Tibial nerve (tissue), 4 donors: ENCODE measurements at places on chromosomes 4 and X.

DNA sequence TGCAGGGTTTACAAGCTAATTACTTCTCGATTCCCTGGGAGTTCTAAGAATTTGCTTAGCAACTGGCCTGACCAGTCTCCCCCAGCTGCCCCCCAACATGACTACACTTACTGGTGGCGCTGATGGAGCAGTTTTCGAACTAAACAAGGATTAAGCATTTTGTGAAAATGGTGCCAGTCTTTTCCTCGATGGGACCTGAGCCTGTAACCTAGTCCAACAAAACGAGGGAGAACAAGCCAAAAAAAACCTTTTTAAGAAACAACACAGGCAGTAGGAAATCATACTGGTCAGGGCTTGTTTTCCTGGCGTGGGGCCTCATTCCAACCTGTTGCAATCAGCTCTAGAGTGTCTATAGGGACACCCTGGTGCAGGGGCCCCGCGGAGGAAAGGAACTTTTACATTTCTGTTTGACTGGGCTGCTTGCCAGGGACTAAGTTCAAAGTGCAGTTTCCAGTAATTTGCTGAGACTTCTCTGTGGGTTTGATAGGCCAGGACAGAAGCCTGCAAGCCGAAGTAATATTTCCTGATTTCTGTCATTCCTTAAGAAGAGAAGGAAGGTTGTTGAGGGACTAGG is 158.7 kb downstream of the SPRY1 start:
- H3K27me3 ChIP-seq: no peaks in the 10 kb centered on the region
- peak; percentile 93 for DNase-seq
- H3K4me1 ChIP-seq: peaks cover 31% of the 10 kb centered on the region
- peak overlapping the region; percentile 82 for H3K27ac ChIP-seq
- H3K36me3 ChIP-seq: no peaks in the 10 kb centered on the region
- no peak overlapping the region for H3K4me3 ChIP-seq

GRCh38 chr4:164319688-164320087 is 434.2 kb upstream of the SMIM31 start:
- H3K27me3 ChIP-seq: no peaks in the 10 kb centered on the region
- no peaks in the 10 kb centered on the region for H3K36me3 ChIP-seq
- H3K27ac ChIP-seq: no peak overlapping the region
- no peak overlapping the region for H3K4me3 ChIP-seq

DNA sequence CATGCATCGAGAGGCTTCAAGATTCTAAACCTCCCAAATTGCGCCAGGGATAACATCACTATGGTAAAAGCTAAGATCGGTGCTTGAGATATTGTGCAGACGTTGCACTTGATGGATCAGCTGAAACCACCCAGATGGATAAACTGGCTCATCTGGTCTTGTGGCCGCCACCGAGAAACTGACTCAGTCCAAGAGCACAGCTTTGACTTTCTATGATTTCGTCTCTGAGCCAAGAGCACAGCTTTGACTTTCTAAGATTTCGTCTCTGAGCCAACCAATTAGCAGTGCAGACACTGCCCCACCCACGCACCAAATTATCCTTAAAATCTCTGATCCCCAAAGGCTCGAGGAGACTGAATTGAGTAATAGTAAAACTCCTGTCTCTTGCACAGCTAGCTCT is 687.2 kb downstream of the FAM133A start:
- no peaks in the 10 kb centered on the region for H3K27me3 ChIP-seq
- DNase-seq: no peak
- H3K4me1 ChIP-seq: no peaks in the 10 kb centered on the region
- H3K4me3 ChIP-seq: no peak overlapping the region
- H3K36me3 ChIP-seq: no peaks in the 10 kb centered on the region

GRCh38 chrX:154727871-154728270 is 23.0 kb downstream of the GAB3 start:
- H3K4me1 ChIP-seq: peaks cover 11% of the 10 kb centered on the region
- H3K36me3 ChIP-seq: no peaks in the 10 kb centered on the region
- H3K27me3 ChIP-seq: no peaks in the 10 kb centered on the region
- H3K27ac ChIP-seq: no peak overlapping the region

DNA sequence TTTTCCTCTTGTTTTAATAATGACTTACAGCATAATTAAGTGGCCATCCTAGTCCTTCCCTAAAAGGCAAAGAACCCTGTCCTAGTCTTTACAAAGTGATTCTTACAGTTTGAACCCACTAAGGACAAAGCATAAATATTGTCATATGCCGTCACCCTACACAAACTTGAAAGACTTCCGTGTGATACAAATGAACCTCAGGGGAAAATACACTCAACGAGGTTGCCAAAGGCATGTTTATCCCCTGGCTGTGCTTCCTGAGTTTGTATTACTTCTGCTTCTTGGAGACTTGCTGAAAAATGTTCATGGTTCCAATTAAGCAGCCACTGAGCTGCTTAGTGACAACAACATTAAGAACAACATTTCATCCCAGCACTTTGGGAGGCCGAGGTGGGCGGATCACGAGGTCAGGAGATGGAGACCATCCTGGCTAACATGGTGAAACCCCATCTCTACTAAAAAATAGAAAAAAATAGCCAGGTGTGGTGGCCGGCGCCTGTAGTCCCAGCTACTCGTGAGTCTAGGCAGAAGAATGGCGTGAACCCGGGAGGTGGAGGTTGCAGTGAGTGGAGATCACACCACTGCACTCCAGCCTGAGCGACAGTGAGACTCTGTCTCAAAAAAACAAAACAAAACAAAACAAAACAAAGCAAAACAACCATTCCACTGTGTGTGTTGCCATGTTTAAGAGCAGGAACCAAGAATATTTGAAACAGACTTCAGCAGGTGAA is 16.2 kb downstream of the RASSF6 start:
- no peaks in the 10 kb centered on the region for H3K27me3 ChIP-seq
- H3K27ac ChIP-seq: no peak overlapping the region
- DNase-seq: no peak
- H3K36me3 ChIP-seq: no peaks in the 10 kb centered on the region
- no peaks in the 10 kb centered on the region for H3K4me1 ChIP-seq

DNA sequence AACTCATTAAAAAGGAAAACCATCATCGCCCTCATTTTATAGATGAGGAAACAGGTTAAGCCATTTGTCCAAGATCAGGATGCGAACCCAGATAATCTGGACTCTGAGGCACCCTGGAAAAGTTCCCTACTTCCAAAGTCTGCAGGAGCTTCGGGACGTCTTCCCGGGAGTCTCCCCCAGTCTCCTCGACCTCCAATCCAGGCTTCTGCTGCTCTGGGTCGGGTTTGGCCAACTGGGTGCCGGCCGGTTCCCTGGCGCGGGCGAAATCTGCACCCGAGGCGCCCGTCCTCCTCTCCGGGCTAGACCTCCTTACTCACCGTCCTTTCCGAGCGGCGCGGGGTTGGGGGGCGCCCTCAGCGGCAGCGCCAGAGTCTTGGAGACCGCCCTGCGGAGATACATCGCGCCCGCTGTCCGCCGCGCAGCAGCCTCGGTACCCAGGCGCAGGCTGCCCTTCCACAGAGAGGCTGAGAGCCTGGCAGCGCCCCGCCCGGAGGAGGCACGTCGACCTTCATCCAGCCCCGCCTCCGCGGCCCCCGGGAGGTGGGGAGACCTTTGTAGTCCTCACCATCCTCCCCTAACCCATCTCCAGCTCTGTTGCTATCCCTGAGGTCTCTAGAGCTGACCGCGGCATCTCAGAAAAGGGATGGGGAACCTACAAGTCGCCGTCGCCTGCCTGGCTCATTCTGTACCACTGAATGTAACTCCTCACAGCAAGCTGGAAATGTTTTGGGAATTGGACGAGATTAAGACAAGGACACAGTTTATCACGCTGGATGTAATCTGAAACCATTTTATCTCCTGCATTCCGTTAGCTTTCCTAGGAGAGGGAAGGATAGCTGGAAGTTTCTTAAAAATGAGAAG is at the start of gene MGARP:
MGARP (minus strand) TSS at position 466 of the 861 bp plus-strand sequence; CDS start at position 399, 67 bp downstream.
- peak within 1 kb of the TSS; percentile 28 for H3K4me3 ChIP-seq
- no peaks in the 10 kb centered on the region for H3K4me1 ChIP-seq
- no peak within 1 kb of the TSS for H3K27ac ChIP-seq
- no peaks in the 10 kb centered on the region for H3K27me3 ChIP-seq

DNA sequence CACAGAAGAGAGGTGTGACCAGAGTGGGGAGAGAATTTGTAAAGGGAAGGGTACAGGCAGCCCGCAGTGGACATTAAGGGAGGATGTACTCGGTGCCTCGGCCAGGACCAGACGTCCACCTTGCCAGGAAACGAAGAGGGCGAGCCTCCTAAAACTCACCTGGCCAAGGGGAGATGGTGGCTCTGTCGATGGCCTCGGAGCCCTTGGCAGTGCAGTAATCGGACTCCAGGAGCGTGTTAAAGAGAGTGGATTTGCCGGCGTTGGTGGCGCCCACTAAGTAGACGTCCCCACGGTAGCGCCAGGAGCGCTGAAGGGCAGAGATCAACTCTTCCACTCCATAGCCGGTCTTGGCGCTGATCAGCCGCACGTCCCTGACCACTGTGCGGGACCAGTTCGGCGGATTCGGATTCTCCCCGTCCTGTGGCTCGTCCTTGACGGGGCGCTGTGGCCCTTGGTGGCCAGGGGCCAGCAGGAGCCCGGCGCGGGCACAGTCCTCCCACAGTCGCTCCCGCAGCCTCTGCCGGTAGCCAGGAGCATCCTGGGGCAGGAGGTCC is 1.0 kb downstream of the NOA1 start:
- H3K4me1 ChIP-seq: peaks cover 43% of the 10 kb centered on the region
- H3K27me3 ChIP-seq: no peaks in the 10 kb centered on the region
- peak overlapping the region; percentile 91 for H3K4me3 ChIP-seq
- H3K27ac ChIP-seq: peak overlapping the region; percentile 36
- DNase-seq: no peak

- no peaks in the 10 kb centered on the region for H3K4me1 ChIP-seq
- DNase-seq: no peak
- H3K27me3 ChIP-seq: peaks cover 11% of the 10 kb centered on the region
- H3K36me3 ChIP-seq: no peaks in the 10 kb centered on the region
- H3K27ac ChIP-seq: no peak within 1 kb of the TSS
Measured at GRCh38 chrX:30215357-30215843, at the start of gene MAGEB2. TSS of gene MAGEB2 (plus strand) at chrX:30215563. CDS start at chrX:30218581, 3,018 bp downstream.

DNA sequence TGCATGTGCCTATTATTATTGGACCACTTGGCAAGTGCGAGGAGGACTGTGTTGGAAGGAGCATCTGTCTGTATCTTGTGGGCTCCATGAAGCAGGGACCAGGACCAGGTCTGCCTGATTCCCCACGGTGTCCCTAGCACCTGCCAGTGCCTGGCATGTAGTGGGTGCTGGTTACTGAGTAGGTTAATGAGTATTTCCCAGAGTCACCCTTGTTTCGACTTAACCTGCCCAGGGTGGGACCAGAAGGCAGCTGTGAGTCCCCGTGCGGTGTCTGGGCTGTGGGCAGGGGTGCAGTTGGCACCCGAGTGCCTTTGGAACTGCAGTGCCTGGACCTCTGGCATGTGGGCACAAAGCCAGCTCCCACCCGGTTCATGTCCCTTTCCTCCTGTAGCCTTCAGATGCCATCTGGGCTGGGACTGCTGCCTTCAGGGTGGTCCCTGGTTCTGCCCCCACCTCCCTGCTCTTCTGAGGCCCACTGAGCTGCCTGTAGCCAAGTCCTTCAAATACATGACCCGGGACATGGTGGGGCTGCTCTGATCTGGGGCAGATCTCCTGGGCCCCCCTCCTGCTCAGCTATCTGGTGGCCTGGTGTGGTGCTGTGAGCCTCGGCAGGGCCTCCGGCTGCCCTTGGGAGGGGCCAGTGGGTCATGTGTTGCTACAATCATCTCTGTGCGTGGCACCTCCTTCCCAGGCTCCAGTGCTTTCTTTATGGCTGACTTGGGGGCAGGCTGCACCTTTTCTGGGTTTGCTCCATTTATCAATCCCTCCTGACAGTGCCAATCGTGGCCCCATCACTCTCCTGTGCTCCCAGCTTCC is 53.0 kb upstream of the SORCS2 start:
- H3K36me3 ChIP-seq: no peaks in the 10 kb centered on the region
- H3K4me3 ChIP-seq: no peak overlapping the region
- no peaks in the 10 kb centered on the region for H3K4me1 ChIP-seq
- H3K27me3 ChIP-seq: no peaks in the 10 kb centered on the region
- no peak overlapping the region for H3K27ac ChIP-seq

DNA sequence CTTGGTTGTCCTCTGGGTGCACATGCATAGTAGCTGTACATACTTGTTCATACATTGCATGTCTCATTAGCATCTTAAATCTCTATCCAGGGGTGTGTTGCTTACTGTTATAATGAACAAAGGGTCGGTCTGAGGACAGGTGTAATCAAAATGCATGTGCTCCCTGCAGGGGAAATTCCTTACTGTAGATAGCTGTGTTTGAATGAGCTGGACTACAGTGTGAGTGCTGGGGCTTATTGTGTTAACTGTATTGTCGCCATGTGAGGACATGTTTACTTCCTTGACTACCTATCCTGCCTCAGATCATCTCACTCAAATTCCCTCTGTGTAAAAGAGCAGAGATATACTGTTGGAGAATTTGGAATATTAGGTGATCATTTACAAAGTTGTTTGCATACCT is 98.7 kb downstream of the KLHL34 start:
- no peaks in the 10 kb centered on the region for H3K4me1 ChIP-seq
- H3K27me3 ChIP-seq: no peaks in the 10 kb centered on the region
- no peak overlapping the region for H3K4me3 ChIP-seq
- H3K36me3 ChIP-seq: no peaks in the 10 kb centered on the region
- no peak for DNase-seq
